ENCODE measurements at places on chromosomes 7 and 10.
A peak's percentile ranks its signal among the peaks of the same experiment; 100 is the strongest.

DNA sequence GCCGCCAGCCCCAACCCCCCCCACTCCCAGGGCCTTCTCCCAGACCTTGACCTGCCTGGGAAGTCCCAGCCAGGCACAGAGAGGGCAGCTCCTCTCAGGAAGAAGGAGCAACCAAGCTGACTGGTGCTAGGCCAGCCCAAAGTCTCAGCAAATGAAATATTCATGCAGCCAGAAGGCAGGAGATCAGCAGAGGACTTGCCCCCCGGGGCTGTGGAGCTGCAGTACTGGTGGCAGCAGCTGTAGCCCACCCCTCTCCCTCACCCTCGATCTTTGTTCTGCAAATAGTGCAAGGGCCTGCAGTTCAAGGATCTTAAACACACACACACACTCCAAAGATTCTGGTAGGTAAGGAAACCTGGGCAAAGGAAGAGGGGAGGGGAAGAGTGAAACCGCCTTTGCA lies 3.5 kb upstream of the SRRM3 start:
- DNase-seq = no peak

GRCh38 chr10:86295351-86295750 lies 71.2 kb downstream of the GRID1 start:
- DNase-seq = no peak

- DNase-seq = no peak
These were observed 107.3 kb downstream of the PTPRE start for GRCh38 chr10:128014236-128014635.

DNA sequence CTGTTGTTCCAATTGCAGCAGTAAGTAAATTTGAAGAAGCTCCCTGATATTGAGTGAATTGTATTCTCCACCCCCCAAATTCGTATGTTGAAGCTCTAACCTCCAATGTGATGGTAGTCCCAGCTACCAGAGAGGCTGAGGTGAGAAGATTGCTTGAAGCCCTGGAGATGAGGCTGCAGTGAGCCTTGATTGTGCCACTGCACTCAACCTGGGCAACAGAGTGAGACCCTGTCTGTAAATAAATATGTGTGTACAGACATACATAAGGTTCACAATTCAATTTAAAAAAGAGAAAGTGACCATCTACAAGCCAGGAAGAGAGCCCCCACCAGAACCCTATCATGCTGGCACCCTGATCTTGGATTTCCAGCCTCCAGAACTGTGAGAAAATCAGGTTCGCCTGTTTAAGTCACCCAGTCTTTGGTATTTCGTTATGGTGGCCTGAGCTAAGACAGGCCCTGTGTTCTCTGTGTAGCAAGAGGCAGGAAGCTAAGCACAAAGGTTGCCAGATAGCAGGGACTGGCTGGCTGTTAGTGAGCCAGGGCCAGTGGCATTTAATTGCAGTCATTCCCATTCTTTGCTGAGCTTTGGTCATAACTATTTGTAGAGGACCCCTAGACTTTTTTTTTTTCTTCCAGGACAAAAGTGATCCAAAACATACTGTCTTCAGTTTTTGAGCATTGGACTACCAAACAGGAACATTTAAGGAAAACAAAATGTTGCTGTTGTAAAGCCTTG lies 45.6 kb downstream of the AUTS2 start:
- no peak for DNase-seq

GRCh38 chr10:33547976-33548375 lies 213.5 kb upstream of the NRP1 start:
- DNase-seq = no peak

- no peak for DNase-seq
These were observed 12.7 kb upstream of the SVIL start for GRCh38 chr10:29647478-29647877.

- DNase-seq = peak; percentile 69
These were observed 561 bp upstream of the HNRNPF start for GRCh38 chr10:43409385-43410109.

- no peak for DNase-seq
These were observed 3.2 kb upstream of the DUSP5 start for GRCh38 chr10:110494532-110494931.

DNA sequence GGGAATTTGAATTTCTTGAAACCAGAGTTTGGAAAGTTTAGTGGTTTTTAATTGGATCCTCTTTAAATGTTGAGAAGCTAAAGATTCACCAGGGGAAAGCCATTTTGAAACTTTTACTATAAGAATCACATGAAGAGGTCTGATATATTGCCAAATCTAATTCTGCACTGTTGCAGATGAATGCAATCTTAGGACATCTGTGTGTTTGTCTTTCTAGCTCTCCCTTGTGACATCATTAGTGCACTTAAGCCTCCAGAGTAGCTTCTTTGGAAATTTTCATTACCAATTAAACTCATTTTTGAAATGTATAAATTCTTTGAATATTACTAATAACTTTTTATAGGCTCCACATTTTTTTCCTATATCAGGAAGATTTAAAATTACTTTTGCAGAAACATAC lies 160.2 kb downstream of the BICC1 start:
- DNase-seq = no peak

- no peak for DNase-seq
These were observed 578.5 kb downstream of the GALNT17 start for GRCh38 chr7:71710442-71710841.

DNA sequence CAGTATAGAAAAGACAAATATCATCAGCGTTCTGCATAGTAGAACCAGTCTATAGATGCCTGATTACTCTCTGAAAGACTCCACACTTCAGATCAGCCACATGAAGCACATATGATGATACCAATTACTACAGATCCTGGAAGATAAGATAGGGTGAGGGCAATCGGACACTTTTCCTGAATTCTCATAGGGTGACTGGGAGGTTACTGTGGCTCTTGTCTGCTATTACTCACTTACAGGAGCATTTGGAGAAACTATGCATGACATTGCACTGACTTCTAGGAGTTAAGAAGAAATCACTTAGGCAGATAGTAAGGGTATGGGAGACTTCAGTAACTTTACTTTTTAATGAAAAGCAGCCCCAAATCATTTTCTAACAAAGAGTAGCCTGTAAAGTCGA lies 1140.9 kb downstream of the XPNPEP1 start:
- DNase-seq = no peak

GRCh38 chr10:106960812-106961211 lies 203.7 kb downstream of the SORCS1 start:
- no peak for DNase-seq

DNA sequence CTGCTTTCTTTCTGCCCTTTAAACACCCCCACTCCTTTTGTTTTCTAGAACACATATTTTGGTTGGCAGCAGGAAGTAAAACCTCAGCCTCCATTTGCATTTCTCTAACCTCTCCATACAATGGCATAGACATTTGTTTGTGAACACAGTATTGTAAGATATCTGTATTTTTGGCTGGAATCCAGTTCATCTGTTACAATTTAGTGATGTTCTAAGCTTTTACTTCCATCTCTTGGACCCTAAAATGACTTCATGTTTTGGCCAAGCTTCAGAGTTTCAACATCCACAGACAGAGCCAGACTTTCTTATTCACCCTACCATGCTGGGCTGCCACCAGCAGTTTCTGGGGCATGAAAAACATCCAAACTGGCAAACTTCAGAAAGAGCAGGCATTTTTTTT lies 21.1 kb upstream of the AUTS2 start:
- no peak for DNase-seq

DNA sequence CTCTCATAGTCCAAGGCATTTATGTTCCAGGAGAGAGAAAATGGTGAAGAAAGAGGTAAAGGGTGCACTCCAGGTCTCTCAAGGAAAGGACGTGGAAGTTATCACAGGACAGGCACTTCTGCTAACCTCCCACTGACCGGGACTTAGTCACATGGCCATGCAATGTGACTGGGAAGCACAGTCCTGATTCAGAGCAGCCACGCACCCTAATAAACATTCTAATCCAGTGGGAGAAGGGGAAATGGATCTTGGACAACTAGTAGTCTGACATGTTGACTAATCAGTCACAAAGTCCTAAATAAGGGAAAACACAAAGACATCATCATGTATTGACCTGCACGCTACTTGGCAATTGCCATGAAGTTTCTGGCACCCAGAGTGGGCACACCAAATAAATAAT lies 417.5 kb upstream of the ZMIZ1 start:
- DNase-seq = no peak

GRCh38 chr10:76721891-76722505 lies 915.6 kb downstream of the KCNMA1 start:
- no peak for DNase-seq

DNA sequence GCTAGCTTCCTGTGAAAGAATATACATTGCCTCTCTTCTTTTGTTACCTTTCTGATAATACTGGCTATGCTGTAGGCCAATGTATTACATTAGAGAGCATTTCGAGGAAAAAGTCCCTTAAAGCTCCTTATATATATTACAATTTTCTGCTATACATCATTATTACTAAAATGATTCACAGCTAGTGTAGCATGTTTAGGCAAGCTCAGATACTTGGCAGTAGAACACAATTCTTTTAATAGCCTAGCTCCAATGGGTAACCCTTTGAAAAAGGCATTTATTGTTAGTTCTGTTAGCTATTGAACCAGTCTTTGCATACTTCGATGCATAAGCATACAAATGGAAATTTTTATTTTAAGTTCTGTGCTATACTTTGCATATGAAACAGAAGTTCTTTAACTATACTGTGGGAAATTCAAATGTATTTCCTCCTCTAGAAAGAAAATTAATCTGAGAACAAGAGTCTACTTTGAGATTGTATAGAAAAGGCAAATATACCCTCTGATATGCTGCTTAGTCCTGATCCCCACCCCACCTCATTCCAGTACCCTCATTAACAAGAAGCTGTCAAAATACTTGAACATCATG lies 55.6 kb upstream of the SKAP2 start:
- no peak for DNase-seq

GRCh38 chr7:14734839-14735321 lies 167.7 kb downstream of the DGKB start:
- DNase-seq = no peak

DNA sequence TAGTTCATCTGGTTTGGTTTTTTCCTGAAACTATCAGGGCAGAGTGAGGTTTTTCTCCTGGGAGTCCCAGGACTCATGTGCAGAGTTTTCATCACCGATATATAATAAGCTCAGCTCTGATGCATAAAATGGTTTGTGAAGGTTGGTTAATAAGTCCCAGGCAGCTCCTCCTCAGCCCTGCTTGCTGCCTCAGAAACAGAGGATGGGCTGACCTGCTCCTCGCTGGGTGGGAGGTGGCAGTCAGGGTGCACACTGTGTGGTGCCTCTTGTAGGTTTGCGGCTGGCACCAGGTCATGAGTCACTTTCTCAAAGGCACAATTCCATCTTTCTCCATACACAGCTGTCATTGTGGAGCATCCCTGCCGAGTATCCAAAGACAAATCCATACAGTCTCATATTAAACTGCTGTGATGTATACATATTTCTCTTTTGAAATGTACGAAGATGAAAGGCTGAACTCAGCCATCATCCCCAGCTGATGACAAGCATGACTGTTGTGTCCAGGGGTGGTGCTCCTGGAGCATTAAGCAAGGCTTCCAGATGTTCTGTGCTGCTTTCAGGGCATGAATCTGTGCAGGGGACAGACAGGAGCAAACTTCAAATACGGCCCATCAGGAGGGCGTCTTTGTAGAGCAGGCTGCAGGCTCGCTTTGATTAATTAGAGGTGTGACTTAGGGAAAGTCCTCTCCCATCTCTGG lies 125.7 kb upstream of the NPS start:
- DNase-seq = no peak

DNA sequence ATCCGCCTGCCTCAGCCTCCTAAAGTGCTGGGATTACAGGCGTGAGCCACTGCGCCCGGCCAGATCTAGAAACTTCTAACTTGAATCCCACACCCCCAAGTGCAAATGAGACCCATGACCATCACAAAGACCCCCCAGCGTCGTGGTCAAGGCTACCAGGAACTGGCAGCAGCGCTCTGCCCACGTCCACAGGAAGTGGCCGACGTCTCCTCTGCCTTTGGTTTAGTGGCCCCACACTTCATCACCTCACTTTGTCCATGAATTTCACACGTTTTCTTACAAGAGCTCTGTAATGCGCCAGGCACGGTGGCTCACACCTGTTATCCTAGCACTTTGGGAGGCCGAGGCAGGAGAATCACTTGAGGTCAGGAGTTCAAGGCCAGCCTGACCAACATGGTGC lies 53.5 kb upstream of the TNRC18 start:
- DNase-seq = no peak

DNA sequence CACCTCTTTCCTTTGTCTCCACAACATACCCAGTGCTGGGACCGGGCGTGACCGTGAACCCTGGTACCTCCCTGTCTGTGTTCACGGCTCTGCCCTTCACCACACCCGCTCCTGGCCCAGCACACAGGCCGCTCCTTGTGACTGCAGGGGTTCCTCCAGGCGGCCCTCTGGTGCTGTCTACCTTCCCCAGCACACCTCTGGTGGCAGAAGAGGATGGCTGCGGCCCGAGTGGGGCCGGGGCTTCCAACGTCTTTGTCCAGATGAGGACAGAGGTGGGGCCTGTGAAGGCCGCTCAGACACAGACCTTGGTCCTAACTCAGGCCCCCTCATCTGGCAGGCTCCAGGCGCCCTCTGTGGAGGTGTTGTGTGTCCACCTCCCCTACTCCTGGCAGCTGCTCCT lies 55.4 kb upstream of the SGMS1 start:
- DNase-seq = no peak

- DNase-seq = no peak
These were observed 27.8 kb downstream of the A1CF start for GRCh38 chr10:50857579-50857978.

DNA sequence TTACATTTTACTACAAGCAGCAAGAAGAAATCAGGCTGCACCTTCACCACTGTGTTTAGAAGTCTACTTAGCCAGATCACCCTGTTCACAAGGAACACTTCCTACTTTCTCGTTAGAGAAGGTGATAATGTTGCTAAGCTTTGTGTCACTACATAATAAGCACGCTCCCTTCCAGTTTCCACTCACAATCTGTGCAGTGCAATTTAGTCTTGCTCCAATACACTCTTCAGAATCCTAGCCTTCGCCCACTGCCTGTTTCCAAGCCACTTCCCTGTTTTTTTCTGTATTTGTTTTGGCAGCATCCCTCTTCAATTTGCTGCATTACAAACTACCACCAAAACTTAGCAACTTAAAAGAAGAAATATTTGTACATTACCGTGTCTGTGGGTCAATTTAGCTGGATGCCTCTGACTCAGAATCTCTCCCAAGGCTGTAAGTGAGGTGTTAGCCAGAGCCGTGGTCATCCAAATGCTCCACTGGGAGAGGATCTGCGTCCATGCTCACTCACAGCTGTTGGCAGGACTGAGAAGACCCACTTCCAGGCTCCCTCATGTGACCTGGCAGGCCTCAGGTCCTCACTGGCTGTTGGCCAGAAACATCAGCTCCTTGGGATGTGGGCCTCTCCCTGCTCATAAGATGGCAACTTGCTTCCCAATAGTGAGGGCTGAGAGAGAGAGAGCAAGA lies 110.4 kb downstream of the PON1 start:
- DNase-seq = no peak

GRCh38 chr10:4390219-4390618 lies 435.8 kb upstream of the AKR1E2 start:
- no peak for DNase-seq

- peak; percentile 52 for DNase-seq
These were observed 779 bp downstream of the C1QL3 start for GRCh38 chr10:16520900-16521299.

- no peak for DNase-seq
These were observed 208.7 kb downstream of the PHTF2 start for GRCh38 chr7:78007231-78007630.

Measured in T-helper 2 cell (primary cell).